ENCODE measurements at places on chromosomes 7 and 10.

- DNase-seq, result no peak
Observed at GRCh38 chr7:1012716-1013095, 29.7 kb downstream of the CYP2W1 start.

DNA sequence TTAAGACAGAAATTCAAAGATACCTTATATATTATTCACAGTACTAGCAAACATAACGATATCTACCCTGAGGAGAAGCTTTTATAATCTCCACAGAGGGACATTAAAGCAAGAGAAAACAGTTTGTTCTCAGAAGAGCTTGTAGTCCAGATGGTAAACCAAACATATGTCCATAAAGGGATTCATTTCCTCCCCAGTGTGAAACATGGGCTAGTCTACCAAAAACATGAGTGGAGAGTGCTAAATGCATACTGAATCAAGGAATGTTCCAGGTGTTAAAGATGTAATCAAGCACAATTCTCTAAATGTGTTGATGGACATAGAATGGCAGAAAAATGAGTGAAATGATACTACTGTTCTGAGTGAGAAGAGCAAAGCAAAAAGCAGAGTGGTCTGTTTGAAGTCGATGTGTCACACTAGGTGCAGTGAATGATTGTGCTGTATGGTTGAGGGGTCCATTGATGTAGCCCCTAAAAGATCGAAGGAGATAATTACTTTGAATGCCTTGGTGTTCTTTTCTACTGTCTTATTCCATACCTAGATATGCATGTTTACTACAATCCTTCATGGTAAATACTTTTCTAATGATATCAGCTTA lies 25.3 kb downstream of the BCAP29 start:
- DNase-seq, result no peak

DNA sequence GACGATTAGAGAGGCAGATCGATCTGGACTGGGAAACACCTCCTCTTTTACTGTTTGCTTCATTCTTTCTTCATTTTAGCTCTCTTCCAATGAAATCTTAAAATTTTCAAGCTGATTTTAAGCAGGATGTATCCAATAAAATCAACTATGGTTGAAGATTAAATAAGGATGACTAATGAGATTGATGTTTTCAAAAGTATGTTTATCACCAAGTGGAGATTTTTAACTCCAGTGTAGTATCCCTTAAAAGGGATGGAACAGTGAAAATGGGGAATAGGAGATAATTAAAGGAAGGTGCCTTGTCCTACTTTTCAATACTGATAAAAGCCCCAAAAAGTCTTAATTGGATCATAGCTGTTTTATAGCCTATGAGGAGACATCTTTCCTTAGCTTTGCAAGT lies 11.6 kb upstream of the LIPF start:
- no peak for DNase-seq

DNA sequence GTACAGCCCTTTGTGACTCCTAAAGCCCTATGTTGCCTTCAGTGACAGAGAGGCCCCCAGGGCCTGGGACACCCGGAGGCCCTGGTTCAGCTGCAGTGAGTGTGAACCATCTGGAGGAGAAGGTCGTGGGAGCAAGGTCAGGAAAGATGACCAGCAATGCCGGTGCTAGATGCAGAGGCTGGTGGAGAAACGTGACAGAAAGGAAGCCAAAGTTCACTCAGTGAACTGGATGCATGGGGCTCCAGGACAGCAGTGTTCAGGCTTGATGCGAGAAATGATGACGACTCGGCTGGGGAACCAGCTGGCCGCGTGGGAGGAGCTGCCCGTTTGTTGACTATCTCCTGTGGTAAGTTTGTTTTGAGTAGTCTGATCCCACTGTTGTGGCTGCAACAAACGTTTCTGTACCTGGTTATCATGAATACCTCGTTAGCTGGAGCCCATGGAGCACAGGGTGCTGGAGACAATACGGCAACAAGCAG lies 54.1 kb upstream of the MKRN1 start:
- DNase-seq, result no peak

DNA sequence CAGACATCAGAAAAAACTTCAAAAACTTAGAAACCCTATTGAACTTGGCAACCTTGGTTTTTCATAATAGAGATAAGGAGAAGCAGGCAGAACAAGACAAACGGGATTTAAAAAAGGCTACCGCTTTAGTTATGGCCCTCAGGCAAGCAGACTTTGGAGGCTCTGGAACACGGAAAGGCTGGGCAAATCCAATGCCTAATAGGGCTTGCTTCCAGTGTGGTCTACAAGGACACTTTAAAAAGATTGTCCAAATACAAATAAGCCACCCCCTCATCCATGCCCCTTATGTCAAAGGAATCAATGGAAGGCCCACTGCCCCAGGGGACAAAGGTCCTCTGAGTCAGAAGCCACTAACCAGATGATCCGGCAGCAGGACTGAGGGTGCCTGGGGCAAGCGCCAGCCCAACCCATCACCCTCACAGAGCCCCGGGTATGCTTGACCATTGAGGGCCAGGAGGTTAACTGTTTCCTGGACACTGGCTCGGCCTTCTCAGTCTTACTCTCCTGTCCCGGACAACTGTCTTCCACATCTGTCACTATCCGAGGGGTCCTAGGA lies 115.3 kb downstream of the NRCAM start:
- DNase-seq, result no peak

DNA sequence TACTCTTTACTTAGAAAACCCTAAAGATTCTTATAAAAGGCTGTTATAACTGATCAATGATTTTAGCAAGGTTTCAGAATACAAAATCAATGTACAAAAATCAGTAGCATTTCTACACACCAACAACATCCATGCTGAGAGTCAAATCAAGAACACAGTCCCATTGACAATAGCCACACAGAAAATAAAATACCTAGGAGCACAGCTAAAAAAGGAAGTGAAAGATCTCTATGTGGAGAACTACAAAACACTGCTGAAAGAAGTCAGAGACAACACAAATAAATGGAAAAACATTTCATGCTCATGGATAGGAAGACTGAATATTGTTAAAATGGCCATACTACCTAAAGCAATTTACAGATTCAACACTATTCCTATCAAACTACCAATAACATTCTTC lies 427.0 kb downstream of the KCNMA1 start:
- DNase-seq, result no peak

DNA sequence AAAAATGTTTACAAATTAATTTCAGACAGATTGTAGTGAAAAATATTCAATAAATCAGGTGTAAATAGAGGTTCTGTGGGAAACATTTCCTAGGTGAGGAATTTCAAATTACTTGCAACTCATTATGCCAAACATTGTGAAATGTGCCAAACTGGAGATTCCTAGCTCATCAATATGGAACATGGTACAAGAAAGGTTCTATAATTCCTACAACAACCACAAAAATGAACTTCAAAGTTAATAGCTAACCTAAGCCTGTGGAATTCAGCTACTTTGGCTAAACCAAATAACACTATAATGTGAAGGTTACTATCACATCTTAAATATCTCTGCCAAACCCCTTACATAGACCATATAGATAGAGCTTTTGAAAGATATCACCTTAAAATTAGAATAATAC lies 223.3 kb upstream of the HGF start:
- DNase-seq, result no peak

DNA sequence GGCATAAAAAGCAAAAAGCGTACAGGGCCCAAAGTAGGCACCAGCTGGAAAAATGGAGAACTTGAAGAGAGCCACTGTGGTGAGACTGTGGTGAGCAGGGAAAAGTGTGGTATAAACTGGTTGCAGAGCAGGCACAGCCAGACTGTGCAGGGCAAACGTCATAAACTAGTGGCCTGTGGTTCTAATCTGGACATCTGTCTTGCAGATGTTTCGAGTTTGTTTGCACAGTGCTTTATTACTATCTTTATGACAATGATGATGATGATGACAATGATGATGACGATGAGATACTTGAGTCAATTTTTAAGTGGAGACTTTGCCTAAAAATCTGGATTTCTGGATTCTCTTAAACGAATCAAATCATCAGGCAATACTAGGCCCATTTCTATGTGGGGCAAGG lies 45.7 kb downstream of the SEMA3C start:
- DNase-seq, result no peak

- DNase-seq, result no peak
Observed at GRCh38 chr10:119361037-119361436, 153.7 kb downstream of the GRK5 start.

GRCh38 chr10:111600772-111601171 lies 523.9 kb downstream of the ADRA2A start:
- DNase-seq, result no peak

- no peak for DNase-seq
Observed at GRCh38 chr7:35735396-35735795, 40.5 kb upstream of the HERPUD2 start.

DNA sequence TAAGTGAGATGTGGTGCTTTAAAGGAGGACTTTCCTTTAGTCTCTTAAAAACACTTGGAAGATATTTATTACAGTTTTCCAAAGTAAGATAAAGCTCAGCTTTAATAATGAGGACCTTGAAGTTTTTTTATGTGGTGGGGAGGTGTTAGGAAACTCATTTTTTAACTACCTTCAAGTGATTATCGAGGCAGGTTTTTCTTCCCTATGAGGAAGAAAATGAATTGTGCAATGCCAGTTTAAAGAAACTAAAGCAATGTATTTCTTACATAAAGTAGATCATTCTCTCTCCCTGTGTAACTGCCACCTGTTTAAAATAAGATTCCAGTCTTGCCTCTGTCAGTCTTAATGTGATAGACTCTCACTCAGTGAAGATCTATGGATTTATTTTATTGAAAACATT lies 27.9 kb downstream of the ZEB1 start:
- no peak for DNase-seq

DNA sequence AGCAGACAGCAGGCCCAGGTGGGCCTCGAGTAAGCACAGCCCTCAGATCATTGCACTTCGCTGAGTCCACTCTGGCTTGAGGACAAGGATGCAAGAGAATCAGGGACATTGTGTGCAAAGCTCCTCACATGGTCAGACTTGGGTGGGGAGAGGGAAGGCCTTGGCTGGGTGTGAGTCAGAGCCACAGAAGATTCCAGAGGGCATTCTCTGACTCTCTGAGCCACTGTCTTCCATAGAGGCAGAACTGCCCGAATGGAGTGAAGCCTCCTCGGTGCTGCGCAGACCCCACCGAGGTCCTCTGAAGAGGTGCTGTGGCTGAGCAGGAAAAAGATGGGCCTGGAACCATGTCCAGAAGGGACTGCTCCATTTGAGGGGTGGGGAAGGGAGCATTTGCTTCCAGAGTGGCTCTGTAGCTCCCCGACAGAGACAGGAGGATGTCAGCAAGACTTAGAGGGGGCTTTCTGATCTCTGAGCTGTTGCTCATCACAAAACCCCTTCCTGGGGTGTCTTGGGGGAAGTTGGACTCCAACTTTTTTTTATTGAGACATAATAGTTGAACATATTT lies 120.8 kb downstream of the PTPN20 start:
- no peak for DNase-seq

- DNase-seq, result no peak
Observed at GRCh38 chr10:119516381-119517234, 25.9 kb downstream of the RGS10 start.

DNA sequence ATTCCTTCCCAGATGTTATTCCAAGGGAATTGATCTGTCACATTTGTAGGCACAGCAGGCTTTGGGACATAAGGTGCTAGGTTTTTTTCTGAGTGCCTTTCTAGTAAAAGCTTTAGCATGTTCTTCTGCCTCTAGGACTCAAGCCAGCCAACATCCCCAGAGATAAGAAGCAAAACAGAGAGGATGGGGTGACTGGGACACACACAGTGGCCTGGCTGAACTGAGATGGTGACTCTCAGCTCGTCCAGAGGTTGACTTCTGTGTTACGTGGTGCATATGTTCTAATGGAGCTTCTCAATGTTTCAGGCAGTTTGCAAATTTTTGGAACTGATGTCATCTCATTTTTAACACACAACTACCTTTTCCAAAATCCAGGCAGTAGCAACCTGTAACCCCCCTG lies 188.1 kb upstream of the CELF2 start:
- DNase-seq, result no peak

DNA sequence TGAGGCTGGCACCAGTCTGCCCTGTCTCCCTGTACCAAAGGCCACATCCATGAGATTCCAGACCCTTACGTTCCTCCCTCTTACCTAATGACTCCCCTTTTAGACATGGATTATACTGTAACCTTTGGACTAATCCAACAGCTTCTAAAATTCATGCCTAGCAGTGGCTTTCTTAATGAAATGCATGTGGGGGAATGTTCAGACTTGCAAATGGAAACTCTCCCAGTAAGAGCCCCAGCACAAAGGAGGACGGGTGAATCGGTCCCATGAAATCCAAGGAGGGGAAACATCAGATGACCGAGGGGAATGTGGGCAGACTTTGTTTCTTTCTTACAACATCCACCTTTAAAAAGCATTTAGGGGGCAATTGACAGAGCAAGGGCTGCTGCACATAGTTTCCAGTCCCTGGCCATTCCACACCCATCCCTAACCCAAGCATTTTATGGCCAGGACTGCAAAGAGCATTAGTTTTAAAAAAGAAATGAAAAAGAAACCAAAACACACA lies 71.5 kb downstream of the COL13A1 start:
- no peak for DNase-seq

DNA sequence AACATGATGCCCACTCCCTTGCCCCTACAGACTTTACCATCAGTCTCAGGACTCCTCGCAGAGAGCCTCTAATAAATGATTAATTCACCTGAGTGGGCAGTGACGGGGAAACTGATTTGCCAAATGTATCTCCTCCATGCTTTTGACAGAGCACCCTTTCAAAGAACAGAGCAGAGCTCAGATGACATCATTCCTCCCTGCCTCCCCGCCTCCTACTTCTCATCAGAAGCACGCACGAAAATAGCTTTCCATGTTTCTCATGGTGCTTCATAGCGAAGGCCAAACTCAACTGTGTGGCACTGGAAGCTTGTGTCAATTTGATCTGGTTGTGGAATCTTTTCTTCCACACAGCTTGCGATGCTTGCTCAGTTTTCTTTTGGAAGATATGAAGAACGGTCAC lies 442.5 kb downstream of the RPS24 start:
- DNase-seq, result no peak

DNA sequence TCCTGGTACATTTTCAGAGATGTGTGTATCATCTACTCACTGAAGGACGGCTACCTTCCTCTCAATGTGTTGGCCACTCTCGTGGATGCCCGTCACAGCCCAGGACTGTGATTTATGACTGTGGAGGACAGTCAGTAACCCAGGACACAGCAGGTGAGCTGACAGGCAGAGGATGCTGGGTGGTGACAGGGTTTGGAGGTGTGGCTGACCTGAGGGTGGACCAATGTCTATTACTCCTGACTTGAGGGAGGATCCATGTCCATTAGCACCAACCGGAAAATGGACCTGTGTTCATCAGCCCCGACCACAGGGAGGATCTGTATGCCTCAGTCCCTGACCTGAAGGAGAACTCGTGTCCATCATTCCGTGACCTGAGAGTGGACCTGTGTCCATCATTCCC lies 96.1 kb downstream of the ADCY1 start:
- DNase-seq, result no peak

GRCh38 chr10:119243488-119243887 lies 36.1 kb downstream of the GRK5 start:
- no peak for DNase-seq
